Activated T-helper 2 cell treated with anti-CD3 and anti-CD28 coated beads, Interferon-gamma antibody, Interleukin-2, Interleukin-4, amounts not matched to agents 10 μg/mL and 5 μg/mL and 100 μg/mL, durations not matched to agents 14 hours and 24 hours and 36 hours (primary cell): ENCODE measurements at places on chromosomes 5 and 9. TPM values are rescaled to one million over a fixed set of nuclear protein-coding genes. Genes with fewer than 3 reads are reported as not detected.
A peak's percentile ranks its signal among the peaks of the same experiment; 100 is the strongest.

WNT8A gene
- not detected in 2 replicates for total RNA-seq

PCDHB14 gene
- not detected in 2 replicates for total RNA-seq

ELOVL7 gene
- total RNA-seq: 0.68 and 0.90 TPM in 2 replicates

GRCh38 chr9:2015581-2016407 is 647 bp downstream of the SMARCA2 start:
- peak; percentile 54 for DNase-seq

- no peak for DNase-seq
Observed at GRCh38 chr5:92911851-92912250, 669.2 kb downstream of the NR2F1-AS1 start.

- peak; percentile 32 for DNase-seq
Observed at GRCh38 chr9:97397220-97397619, 14.7 kb upstream of the TDRD7 start.

GRCh38 chr5:176881021-176881749 is 18.0 kb downstream of the HK3 start:
- no peak for DNase-seq

DNA sequence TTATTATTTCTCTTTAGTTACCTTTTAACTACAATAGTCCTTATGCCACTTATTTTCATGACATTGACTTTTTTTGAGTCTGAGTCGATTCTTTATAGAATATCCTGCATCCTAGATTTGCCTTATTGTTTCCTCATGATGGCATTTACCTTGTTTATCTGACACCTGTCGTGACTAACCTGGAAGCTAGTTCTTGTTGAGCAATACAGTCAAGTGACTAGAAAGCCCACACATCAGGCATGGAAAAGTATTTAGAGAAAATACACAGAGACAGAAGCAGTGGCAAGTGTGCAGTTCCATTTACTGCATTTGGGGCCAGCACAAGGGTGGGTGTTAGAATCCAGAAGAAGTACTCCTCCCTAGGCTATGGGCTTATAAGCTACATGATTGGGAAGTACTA is 97.8 kb downstream of the ERMP1 start:
- no peak for DNase-seq

DNA sequence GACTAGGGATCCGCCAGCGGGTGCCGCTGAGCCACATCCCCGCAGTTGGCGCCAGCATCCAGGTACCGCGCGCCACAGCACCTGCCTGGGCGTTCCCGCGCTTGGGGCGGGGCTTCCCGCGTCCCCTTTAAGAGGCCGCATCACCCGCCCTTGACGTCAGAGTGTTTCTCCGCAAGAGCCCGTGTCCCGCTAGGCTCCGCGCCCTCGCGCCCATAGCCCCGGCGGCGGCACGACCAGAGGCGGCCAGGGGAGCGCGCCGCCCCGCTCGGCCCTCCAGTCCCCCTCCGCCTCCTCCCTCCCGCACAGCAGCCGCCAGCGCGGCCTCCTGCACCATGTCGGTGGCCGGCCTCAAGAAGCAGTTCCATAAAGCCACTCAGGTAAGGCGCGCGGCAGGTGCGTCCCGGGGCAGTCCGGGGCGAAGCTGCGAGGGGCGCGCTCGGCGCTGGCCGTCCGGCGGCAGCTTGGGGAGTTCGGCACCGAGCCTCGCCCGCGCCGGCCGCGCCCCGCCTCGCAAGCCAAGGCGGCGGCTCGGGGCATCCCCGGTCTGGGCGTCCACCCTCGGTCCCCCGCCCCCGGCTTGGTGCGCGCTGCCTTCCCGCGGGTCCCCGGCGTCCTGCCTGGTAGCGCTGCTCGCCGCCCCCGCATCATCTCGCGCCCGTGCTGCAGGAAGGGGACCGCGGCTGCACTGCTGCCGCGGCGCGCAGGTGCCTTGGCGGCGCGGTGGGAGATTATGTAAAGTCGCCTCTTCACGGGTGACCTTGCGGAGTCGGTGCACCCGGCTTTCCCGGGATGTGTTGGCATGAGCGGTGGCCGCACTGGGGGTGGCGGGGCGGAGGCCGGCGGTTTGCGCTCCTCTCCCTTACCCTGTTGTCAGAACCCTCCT is at the start of gene SH3GL2:
Gene SH3GL2, plus strand, starts transcription at position 156 of the 883 bp plus-strand sequence.
- DNase-seq: peak; percentile 8

- DNase-seq: no peak
Observed at GRCh38 chr9:134063571-134064450, 4.0 kb downstream of the BRD3 start.
